ENCODE measurements at places on chromosomes 1 and 21.

DNA sequence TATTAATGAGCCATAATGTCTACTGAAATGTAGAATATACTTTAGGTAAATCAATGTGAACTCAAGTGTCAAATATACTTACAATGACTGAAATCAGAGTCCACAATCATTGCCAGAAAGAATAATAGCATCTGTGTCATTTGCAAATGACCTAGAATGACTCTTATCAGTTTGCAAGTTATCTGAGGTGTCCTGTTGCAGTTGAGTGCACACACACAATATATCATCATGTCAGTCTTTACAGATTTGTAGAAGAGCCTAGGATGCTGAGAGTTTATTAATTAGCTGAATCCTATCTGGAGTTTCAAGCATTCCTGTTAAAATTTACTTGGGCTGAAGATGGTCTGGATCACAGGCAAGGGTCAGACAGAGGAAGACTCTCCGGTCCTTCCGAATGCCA is 324.0 kb upstream of the GREM2 start:
- no peak overlapping the region for H3K4me3 ChIP-seq
- H3K27ac ChIP-seq = no peak overlapping the region
- no peaks in the 10 kb centered on the region for H3K36me3 ChIP-seq
- H3K27me3 ChIP-seq = no peaks in the 10 kb centered on the region
- no peaks in the 10 kb centered on the region for H3K4me1 ChIP-seq
- no peak for DNase-seq

- no peak for DNase-seq
- no peak overlapping the region for H3K27ac ChIP-seq
- H3K36me3 ChIP-seq = no peaks in the 10 kb centered on the region
- no peak overlapping the region for H3K4me3 ChIP-seq
- no peaks in the 10 kb centered on the region for H3K4me1 ChIP-seq
- H3K27me3 ChIP-seq = no peaks in the 10 kb centered on the region
Observed at GRCh38 chr1:216758161-216758560, 34.9 kb upstream of the ESRRG start.

- H3K4me1 ChIP-seq = peaks cover 37% of the 10 kb centered on the region
- no peaks in the 10 kb centered on the region for H3K27me3 ChIP-seq
- H3K36me3 ChIP-seq = peaks cover 38% of the 10 kb centered on the region
- no peak for DNase-seq
Observed at GRCh38 chr1:36351227-36351977, 28.0 kb upstream of the EVA1B start.

GRCh38 chr1:176638713-176639526 is 175.9 kb downstream of the PAPPA2 start:
- H3K27ac ChIP-seq = no peak overlapping the region
- no peaks in the 10 kb centered on the region for H3K36me3 ChIP-seq
- H3K4me3 ChIP-seq = no peak overlapping the region
- H3K4me1 ChIP-seq = no peaks in the 10 kb centered on the region

GRCh38 chr1:168836469-168836868 is 107.5 kb upstream of the DPT start:
- H3K36me3 ChIP-seq = no peaks in the 10 kb centered on the region
- peaks cover 2% of the 10 kb centered on the region for H3K27me3 ChIP-seq
- DNase-seq = no peak
- no peak overlapping the region for H3K4me3 ChIP-seq
